ENCODE measurements at places on chromosomes 3 and 15.

- no peak for DNase-seq
These were observed 41.8 kb downstream of the ITGB5 start for GRCh38 chr3:124845406-124845805.

- DNase-seq, result no peak
These were observed 19.5 kb downstream of the PSTPIP1 start for GRCh38 chr15:77014132-77015081.

- DNase-seq, result no peak
These were observed 84.9 kb downstream of the MEIS2 start for GRCh38 chr15:37015451-37015850.

DNA sequence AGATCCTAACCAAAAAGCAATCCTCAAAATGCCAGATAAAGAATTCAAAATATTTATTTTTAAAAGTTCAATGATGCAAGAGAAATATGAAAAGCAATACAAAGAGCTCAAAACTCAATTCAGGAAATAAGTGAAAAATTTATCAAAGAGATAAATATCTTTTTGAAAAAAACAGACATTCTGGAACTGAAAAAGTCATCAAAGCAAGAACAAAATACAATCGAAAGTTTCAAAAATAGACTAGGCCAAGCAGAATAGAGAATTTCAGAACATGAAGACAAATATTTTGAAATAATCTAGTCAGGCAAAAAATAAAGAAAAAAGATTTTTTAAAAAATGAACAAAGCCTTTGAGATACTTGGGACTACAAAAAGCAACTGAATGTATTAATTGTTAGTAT is 83.4 kb upstream of the STT3B start:
- no peak for DNase-seq

- DNase-seq, result no peak
These were observed 78.6 kb downstream of the PEX5L start for GRCh38 chr3:179958143-179958542.

DNA sequence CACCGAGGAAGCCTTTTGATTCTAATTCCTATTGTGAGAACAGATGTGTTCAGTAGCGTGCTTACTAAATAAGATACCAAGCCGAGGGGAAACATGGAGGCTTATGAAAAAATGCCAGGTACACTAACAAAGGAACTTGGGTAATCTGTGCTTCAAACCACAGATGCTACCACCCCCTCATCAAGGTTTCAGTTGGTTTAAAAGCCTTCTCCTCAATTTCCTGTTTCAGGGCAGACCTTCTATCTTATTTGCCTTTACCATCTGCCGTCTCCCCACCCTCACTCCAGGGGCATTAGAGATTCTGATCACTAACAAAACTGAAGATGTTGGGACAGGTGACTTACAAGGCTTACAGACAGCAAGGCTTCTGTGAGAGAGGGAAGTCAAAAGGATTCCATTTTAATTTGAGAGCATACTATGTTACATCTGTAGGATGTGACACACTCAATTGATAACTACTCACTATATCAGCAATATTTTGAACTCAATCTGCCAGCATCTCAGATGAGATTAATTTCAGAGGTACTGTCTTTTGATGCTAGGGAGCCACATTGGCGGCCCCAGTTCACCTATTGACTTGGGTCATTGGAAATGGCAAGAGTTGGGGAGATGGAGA is 60.6 kb upstream of the PLCL2 start:
- DNase-seq, result peak; percentile 55

DNA sequence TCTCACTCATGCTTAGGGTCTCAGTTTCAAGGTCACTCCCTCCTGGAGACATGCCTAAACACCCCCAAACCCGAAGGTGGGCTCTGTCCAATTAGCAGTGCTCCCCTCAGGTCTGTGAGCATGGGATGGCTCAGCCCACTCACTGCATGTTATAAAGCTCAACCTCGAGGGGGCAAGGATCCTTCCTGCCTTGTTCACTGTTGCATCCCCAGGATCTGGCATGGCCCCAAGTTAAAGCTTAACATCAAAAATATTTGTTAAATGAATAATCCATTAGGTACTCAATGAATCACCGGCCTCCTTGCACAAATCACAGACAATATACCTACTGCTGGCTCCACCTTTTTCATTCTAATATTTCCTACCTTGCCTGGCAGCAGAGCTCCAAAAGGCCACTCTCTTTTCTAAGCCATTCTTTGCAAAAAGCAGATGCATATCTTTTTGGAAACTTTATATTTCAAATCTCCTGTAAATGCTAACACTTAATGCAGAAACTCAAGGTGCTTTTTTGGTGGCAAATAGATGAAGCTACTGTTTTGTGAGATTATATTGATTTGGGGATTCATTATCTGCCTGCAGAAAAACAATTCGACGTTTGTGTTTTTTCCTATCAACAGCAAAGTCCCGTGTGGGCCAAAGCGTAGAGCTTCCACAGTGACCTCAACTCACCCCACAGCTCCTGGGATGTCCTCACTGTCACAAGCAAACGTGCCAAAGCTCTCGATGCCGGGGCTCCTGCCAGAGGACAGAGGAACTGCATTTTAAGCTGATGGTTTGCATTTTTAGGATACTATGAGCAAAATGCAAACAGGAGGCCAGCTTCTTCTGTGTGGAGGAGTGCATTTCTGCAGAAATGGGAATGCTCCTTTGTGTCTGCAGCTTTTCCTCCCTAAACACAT is 35.4 kb downstream of the PCOLCE2 start:
- DNase-seq, result no peak

- DNase-seq, result no peak
These were observed 17.4 kb downstream of the LRIG1 start for GRCh38 chr3:66483409-66483906.

DNA sequence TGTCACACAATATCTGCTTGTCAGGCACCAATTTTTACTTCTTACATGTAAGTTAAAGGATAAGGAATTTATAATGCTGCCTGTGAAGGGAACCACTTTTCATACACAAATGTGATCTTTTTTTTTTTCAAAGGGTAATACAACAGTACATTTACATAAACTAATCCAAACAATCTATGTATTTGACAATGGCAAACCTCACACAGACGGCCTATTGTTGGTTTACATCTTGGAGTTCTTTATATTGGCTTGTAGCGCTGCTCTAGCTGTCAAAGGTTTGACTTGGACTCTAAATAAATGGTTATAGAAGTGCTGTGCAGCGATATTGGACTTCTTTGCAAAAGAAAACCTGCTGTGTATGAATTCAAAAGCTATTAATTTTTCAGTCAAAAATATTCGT is 598.0 kb downstream of the FOXP1 start:
- DNase-seq, result no peak

DNA sequence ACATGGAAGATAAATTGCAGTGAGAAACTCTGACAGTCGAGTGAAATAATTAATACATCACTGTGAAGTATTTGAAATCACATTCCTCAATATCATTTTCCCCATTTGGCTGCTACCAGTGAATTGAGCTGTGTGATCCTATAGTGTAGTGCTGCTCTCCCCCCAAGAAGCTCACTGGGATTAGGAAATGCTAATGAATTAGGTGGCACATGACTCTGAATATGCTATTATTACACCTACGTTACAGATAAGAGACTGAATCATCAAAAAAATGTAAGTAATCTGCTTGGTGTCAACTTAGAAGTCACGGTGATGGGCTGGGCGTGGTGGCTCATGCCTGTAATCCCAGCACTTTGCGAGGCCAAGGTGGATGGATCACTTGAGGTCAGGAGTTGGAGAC is 34.7 kb upstream of the SYNM start:
- no peak for DNase-seq

DNA sequence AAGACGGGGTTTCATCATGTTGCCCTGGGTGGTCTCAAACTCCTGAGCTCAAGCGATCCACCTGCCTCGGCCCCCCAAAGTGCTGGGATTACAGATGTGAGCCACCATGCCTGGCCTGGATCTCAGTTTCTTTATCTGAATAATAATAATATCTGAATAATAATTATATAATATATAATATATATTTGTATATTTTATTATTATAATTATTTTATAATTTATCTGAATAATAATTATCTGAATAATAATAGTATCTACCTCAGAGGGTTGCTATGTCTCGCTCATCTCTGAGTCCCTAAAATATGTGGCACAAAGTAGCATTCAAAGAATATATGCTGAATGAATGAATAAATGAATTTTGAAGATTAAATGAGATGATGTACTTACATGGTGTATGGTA is 44.8 kb downstream of the TMEM40 start:
- DNase-seq, result no peak

- no peak for DNase-seq
These were observed 36.8 kb upstream of the PEX5L start for GRCh38 chr3:180073561-180073960.

GRCh38 chr15:65379986-65380385 is 2.2 kb upstream of the IGDCC3 start:
- DNase-seq, result no peak

GRCh38 chr3:112623717-112624116 is 17.2 kb downstream of the CCDC80 start:
- DNase-seq, result no peak

DNA sequence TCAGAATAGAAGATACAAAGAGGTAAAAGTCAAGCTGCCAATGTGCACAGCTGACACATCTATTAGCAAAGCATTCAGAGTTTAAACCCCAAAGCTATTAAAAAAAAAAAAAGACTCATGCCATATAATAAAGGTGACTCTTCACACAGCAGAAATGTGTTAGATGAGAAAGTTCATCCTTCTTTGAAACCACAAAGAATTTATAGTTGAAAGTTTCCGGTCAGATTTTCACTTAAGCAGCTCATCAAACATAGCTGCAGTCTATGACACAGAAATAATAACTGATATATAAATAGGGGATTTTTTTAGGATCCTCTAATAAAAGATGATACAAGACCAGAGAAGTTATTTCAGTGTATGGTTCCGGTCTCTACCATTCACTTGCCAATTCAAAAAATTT is 76.6 kb downstream of the WWTR1 start:
- DNase-seq, result peak; percentile 20

GRCh38 chr3:192710366-192710765 is 17.0 kb downstream of the FGF12 start:
- no peak for DNase-seq

DNA sequence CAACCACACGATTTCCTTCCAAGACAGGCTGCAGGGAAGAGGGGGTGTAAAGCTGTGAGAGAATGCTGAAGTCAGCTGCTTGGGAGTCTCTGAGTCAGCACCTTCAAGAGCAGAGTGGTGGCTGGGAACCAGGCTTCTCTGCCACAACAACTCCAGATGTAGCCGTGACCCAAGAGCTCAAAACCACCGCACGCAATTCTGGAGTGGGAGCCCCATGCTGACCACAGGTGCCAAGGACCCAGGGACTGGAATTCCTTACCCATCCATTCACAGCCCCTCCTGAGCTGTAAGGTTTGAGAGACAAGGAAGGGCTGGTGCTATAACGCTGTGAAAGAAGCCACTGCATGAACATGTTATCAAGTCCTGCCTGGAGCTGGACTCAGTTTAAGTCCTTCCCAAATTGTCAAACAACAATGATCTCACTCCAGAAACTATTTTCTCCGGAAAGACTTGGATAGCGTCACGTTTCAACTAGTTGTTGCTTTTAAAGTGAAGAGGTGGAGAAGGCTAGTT is 61.4 kb downstream of the UMPS start:
- no peak for DNase-seq

DNA sequence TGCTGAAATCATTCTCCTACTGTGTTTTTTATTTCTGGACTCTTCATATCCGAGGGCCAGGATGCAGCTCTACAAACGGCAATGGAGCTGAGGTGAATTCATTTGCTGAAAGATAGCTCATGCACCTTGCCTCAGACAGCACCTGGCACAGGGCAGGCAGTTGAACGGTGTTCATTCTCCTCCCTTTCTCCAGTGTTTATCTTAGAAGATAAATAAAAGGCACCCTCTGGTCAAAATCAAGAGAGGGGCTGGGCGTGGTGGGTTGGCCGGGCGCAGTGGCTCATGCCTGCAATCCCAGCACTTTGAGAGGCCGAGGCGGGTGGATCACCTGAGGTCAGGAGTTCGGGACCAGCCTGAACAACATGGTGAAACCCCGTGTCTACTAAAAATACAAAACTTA is 79.3 kb upstream of the LMOD3 start:
- DNase-seq, result no peak

All from activated CD4-positive, alpha-beta T cell treated with anti-CD3 and anti-CD28 coated beads, Interleukin-2, Interleukin-4, amounts not matched to agents 100 ng/mL and 50 ng/mL, durations not matched to agents 16 hours and 8 hours (primary cell).